Esophagus squamous epithelium (tissue), 5 donors: ENCODE measurements at places on chromosomes 5 and 9.

GRCh38 chr9:13862654-13863053 lies 451.3 kb downstream of the NFIB start:
- no peak for DNase-seq

DNA sequence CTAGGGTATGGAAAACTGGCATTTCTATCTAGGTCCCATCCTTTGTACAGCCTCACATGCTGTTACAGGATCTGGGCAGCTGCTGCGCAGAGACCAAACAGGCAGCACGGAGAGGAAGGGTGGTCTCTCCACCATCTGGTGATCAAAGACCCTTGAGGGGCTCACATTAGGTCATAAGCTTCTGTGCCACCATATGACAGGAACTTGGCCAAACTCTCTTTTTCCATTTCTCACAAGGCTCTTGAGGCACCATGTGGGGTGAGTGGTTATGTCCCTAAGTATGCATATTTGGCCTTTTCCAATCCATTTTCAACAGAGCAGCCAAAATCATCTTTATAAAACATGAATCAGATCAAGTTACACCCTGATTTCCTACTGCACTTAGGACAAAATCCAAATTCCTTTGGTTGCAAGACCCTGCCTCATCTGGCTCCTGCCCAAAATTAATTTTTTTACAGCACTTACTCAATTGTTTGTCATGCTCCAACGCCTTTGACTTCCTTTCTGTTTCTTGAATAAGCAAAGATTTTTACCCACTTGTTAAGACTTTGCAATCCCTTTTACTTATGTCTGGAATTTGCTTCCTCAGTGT lies 730.0 kb downstream of the MAT2B start:
- no peak for DNase-seq

DNA sequence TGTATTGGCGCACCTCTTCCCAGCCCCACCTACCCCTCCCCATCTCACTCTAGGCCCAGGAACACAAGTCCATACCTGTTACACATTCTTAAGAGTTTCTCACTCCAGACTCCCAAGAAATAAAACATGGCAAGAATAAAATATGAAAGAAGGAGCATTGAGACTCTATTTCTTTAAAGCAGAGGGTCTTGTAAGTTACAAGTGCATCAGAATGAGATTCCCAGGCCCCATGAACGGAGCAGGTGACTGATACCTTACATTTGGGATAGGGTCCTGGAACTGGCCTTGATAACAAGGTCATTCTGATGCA lies 5.7 kb downstream of the EGR1 start:
- DNase-seq: no peak

GRCh38 chr5:85109616-85110015 lies 724.9 kb upstream of the EDIL3 start:
- DNase-seq: no peak

GRCh38 chr9:100408546-100409175 lies 18.3 kb upstream of the MSANTD3 start:
- DNase-seq: no peak

- DNase-seq: no peak
These were observed 8.6 kb upstream of the ZDHHC12 start for GRCh38 chr9:128732576-128732975.

GRCh38 chr9:23581931-23582330 lies 244.1 kb downstream of the ELAVL2 start:
- no peak for DNase-seq

GRCh38 chr9:14706530-14707140 lies 13.4 kb upstream of the ZDHHC21 start:
- no peak for DNase-seq

GRCh38 chr9:111662576-111663300 lies 1.3 kb downstream of the GNG10 start:
- DNase-seq: no peak

DNA sequence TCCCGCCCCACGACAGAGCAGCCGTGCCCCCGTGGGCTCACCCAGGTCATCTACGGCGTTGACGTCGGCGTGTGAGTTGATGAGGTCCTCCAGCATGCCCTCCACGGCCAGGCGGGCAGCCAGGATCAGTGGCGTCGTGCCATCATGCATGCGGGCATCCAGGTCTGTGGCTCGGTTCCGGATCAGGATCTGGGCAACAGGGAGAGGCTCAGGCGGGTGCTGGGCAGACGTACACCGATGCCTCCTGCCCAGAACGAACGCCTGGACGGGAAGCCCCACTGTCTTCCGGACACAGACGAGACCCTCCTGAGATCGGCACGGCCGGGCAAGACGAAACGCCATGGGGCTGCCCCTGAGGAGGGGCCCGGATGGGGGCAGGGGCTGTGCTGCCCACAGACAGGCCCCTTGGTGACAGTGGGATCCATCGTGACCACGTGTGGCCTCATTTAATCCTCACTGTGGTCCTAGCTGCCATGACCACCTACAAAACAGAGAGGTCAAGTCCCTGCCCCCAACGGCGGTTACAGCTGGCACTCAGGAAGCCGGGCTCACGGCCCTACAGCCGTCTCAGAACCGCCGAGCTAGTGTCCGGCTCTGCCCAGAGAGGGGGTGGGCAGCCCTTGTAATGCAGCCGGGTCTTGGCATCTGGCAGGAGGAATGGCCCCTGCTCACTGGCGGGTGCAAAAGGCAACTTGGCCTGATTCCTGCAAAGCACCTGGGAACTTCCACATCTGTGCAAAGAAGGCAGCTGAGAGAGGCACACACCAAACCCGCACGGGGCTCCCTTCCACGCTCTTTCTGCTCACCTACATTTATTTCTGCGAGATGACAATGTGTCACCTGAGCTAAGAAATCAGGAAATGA lies 16.5 kb upstream of the SEC16A start:
- no peak for DNase-seq

DNA sequence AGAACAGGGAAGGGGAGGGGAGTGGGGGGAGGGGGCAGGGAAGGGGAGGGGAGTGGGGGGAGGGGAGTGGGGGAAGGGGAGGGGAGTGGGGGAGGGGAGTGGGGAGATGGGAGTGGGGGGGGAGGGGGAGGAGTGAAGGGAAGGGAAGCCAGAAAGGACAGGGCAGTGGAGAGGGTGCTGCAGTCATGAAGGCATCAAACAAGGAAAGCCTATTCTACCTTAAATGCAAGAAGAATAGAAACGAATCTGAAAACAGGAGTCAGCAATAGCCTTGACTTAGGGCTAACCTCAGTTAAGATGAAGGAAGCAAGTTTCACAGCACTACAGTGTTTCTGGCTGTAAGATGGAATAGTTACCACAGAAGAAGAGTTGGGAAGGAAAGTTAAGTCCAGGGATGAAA lies 59.5 kb downstream of the CAMSAP1 start:
- no peak for DNase-seq

- DNase-seq: no peak
These were observed 28.6 kb downstream of the LAMC3 start for GRCh38 chr9:131037335-131038255.

GRCh38 chr5:110053824-110054223 lies 364.1 kb downstream of the MAN2A1 start:
- DNase-seq: no peak

DNA sequence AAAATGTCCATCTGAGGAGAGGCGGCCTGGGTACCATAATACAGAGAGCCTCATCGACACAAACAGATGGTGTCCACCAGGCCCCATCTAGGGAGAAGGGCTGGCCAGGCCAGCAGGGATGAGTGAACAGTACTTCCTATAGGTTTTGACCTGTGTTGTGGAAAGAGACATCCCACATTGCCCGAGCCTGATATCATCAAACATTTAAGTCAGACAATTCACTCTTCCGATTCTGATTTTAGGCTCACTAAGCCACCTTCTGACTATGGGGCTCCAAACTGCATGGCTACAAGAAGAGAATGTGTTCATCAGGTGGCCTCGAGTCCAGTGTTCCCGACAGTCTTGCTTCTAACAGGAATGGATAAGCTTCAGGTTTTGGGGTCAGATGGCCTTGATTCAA lies 38.9 kb downstream of the SLC22A5 start:
- no peak for DNase-seq

- DNase-seq: no peak
These were observed 10.8 kb downstream of the FIBCD1 start for GRCh38 chr9:130927995-130928900.

- DNase-seq: no peak
These were observed 202.4 kb downstream of the MAPKAP1 start for GRCh38 chr9:125504616-125505015.

DNA sequence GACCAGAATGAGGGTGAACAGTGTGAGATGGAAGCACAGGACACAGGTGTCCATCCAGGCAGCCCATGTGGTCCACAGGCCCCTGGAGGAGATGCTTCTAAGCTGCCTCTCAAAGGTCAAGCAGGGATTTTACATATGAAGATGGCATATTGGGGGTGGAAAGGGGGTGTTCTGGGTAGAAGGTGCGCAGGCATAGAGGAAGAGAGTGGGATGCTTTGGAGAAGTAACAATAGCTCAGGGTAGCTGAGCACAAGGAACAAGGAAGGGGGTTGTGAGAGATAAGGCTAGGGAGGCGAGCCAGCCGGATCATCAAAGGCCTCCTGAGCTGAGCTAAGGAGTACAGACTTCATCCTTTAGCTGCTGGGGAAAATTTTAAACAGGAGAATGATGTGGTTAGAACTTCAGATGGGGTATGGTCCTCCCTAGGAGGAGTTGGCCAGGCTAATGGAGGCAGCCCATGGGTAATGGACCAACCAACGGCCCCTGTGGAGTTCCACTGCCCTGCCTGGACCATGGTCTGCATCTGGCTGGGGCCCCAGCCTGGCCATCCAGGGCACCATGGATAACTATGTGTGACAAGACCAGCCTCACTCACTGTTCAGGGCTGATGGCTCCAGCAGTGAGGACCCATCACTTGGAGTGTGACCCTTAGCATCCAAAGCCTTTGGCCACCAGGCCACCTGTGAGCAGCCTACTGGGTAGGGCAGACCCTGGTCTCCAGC lies 86.8 kb upstream of the TBC1D2 start:
- DNase-seq: no peak

DNA sequence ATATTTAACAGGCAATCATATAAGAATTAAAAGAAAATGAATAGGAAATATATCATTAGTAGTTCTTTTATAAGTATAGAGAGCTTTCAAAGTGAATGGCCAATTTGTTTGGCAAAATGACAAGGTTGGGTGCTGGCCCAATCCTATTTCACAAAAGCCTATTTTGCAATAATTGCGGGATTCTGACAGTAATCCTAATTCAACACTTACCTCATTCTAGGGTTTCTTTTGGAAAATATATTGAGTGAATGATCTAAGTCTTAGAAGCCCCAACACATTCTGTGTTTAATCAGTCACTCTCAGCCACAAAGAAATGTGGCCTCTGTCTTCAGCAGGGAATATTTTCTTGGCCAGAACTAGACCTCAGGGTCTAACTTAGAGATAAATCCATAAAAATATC lies 835.9 kb upstream of the ZNF608 start:
- no peak for DNase-seq

- no peak for DNase-seq
These were observed 80.8 kb downstream of the PDE6A start for GRCh38 chr5:149863830-149864229.

DNA sequence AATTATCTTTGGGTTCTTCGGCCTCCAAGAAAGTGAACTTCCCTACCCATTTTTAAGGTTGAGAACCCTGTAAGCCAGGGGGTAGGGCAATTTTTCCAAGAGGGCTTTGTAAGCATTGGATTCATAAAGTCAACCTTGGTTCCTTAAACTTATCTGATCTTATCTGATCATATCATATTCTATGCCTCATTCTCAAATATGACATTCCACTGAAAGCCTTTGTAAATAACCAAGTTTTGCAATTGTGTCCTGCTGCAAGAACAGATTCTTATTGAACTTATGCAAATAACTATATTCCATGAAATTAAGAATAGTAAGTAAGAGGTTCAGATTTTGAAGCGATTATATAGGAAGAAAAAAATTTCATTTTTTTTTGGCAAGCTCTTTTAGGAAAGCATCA lies 649.5 kb downstream of the LRRC70 start:
- no peak for DNase-seq

DNA sequence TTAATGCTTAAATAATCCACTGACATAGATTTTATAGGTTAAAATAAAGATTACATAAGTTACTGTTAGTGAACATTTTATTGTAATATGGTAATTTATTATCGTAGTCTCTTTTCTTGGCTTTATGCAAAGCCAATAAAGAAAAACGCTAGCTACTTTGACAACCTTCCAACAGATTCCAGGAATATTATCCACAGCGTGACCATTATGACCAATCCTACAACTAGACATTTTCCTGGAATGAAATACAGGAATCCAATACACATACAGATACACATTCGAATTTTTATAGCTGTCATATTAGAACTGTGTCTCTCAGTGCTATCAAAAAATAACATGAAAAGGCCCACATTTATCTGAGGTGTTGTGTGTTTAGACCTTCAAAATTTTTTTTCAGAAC lies 13.1 kb downstream of the RPS23 start:
- no peak for DNase-seq
